CD4-positive, alpha-beta T cell treated with Interleukin-12 subunit alpha and Interleukin-12 subunit beta, for 1 hour (primary cell): ENCODE measurements at places on chromosomes 13 and 19.
A peak's percentile ranks its signal among the peaks of the same experiment; 100 is the strongest.

- no peak for DNase-seq
Observed at GRCh38 chr13:107284173-107284572, 716.2 kb upstream of the ARGLU1 start.

DNA sequence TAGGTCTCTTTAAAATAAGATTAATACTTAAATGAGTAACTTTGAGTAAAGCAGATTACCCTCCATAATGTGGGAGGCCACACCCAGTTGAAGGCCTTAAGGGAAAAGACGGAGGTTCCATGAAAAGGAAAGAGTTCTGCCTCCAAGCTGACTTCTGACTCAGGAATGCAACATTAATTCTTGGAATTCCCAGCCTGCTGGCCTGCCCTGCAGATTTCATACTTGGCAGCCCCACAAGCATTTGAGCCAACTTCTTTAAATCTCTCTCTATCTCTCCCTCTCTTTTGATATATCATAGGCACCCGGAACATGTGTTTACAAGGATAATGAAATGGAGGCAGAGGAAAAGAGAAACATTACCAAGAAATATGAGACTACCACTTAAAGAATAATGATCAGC, 902.3 kb upstream of the MIR17HG start:
- DNase-seq, result no peak

DNA sequence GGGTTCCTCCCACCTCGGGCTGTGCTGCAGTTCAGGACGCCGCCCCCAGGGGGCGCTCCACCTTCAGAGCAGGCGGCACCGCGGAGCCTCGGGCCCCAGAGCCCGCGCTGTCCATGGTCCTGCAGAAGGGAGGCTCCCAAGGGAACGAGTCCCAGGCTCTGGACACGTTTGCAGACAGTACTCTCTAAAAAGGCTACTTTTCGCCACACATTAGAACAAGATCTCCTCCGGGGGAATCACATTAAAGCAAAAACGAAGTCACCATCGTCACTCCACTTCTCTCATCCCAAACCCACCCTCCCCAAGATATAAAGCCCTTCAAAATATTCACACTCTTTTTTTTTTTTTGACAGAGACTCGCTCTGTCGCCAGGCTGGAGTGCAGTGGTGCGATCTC, 4.6 kb upstream of the SIGLEC10 start:
- DNase-seq, result peak; percentile 83

DNA sequence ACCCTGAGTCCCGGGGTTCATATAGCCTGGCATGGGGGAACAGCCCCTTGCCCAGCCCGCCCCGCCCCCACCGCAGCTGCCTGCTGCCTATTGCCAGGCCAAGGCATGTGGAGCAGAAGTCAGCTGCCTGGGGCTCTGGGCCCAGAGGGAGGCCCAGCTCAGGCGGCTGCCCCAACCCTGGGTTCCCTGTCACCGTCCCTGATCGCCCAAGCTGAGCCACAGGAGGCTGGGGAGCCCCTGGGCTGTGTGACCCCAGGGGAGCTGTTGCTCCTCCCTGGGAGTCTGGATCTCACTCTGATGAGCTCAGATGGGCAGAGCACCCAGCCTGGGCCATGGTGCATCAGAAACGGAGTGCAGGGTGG, 1.4 kb downstream of the PLIN4 start:
- no peak for DNase-seq

GRCh38 chr13:114121496-114122126, 10.8 kb downstream of the RASA3 start:
- no peak for DNase-seq

DNA sequence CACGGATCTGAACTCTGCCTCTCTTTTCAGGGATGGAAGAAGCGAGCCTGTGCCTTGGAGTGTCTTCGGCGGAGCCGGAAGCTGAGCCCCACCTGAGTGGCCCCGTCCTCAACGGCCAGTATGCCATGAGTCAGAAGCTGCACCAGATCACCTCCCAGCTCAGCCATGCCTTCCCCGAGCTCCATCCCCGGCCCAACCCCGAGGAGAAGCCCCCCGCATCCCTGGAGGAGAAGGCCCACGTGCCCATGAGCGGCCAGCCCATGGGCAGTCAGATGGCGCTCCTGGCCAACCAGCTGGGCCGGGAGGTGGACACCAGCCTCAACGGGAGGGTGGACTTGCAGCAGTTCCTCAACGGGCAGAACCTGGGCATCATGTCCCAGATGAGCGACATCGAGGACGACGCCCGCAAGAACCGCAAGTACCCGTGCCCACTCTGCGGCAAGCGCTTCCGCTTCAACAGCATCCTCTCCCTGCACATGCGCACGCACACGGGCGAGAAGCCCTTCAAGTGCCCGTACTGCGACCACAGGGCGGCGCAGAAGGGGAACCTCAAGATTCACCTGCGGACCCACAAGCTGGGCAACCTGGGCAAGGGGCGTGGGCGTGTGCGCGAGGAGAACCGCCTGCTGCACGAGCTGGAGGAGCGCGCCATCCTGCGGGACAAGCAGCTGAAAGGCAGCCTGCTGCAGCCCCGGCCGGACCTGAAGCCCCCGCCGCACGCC, 71.5 kb downstream of the ZNF536 start:
- no peak for DNase-seq

DNA sequence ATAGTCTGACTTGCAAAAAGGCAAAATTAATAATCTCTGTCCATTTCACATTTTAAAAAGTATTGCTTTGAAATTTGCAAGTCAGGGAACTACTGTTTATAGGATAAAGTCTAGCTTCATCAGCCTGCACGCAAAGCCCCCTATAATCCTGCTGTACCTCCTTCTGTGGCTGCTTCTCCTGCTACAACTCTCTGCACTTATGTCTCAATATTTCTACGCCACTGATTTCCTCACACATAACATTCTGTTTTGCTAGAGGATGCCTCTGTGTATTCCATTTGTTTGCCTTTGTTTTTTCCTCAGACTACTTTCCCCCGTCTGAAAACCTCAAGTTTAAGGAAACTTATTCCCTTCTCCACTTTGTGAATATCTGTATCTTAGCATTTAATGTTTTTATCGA, 389.9 kb downstream of the RFC3 start:
- no peak for DNase-seq

DNA sequence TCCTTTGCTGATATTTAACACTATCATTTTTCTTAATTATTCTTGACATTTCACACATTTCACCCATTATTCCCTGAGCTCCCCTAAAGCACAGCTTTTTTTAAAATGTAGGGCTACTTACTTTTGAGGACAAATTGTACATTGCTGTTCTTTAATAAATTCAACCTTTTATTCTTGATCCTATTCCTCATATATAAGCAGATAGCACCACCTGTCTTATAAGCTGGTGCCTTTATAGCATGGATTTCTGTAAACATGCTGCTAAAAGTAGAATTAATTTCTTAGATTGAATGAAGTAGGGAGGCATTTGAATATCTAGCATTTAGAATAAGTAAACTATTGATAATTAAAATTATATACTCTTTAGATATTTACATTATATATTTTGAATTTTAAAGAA, 603.4 kb upstream of the PCDH9 start:
- DNase-seq, result no peak

- no peak for DNase-seq
Observed at GRCh38 chr13:77866971-77867370, 51.7 kb downstream of the EDNRB start.

DNA sequence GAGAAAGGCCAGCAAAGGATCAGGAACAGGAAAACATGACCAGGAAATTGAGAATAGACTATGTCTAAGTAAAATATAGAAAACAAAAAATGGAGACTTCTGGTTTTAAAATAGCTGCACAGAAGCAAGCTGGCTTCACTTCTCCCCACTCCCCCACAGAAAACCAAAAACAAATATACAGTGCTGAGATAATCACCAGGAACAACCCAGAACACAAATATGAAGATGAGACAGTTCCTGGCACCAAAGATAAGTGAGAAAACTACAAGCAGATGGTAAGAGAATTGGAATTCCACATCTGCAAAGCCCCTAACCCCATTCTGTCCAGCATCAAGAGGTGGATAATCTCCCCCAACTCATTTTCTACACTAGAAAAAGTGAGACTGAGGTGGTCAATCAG, 397.7 kb downstream of the SUCLA2 start:
- DNase-seq, result no peak

- no peak for DNase-seq
Observed at GRCh38 chr13:82934000-82934399, 948.3 kb downstream of the SLITRK1 start.

- DNase-seq, result no peak
Observed at GRCh38 chr19:33501693-33502356, 19.8 kb downstream of the PEPD start.

DNA sequence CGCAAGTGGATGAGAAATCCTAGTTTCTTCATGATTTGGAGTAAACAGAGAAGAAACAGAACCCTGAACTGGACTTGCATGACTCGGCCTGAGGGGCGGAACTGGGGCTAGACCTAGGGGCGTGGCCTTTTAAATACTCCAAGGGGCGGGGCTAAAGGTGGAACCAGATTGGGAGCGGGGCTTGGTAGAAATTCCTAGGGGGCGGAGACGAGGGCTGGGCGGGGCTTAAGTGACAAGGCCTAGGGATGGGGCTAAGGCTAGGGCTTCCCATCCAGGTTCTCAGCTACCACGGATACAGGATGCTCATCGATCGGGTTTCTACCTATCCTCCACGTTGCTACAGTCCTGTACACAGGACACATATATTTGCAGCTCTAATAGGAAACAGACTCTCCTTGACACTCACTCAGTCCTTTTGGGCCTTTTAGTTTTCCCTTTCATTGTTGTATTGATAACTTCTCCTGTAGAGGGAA, 372 bp upstream of the ZNF699 start:
- DNase-seq, result no peak

GRCh38 chr19:18291590-18292461, 10.4 kb upstream of the JUND start:
- peak; percentile 85 for DNase-seq

DNA sequence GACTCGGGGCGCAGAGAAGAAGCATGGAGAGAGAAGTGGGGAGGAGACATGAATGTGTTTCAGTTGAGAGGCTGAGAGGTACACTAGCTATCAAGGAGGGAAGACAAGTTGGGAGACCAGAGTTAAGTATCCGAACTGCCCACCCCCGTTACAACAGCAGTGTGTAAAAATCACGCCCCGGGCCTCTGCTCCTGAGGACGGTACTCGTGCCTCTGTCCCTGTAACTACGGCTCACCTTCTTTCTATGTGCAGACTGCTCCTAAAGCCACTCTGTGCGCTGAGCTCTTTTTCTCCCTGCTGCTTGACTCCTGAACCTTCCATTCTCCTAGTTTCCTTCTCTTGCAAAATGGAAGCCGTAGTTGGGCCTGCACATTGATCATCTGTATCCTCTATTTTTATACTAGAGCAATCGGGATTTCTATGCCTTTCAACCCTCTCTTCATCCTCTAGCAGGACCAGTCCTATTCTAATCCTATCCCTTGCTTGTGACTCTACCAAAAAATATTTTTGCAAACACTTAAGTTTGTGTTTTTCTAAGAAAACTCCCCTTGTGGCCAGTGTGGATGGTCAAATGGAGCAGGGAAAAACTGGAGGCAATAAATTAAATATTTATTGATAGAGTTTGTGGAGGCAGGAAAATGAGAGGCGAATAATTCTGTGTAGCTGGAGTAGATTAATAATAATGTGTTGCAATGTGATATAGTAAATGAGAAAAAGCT, 569 bp downstream of the POLR1D start:
- DNase-seq, result no peak

- no peak for DNase-seq
Observed at GRCh38 chr19:33306853-33307792, 4.8 kb upstream of the CEBPA start.

DNA sequence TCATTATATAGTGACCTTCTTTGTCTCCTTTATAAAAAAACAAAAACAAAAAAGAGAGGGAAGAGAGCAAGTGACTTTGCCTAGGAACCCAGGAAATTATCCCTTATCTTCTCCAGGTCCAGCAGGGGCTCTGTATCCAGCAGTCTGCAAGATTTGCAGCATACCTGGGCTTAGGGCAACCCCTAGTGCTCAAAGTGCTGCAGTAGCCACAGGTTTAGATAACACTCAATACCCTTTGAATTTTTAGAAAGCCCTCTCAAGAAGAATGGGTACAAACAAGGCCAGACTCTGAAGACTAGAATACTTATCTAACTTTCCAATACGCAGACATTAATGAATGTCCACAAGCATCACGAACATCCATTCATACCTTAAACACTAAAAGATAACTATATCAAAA, 43.2 kb downstream of the CCNA1 start:
- DNase-seq, result no peak

DNA sequence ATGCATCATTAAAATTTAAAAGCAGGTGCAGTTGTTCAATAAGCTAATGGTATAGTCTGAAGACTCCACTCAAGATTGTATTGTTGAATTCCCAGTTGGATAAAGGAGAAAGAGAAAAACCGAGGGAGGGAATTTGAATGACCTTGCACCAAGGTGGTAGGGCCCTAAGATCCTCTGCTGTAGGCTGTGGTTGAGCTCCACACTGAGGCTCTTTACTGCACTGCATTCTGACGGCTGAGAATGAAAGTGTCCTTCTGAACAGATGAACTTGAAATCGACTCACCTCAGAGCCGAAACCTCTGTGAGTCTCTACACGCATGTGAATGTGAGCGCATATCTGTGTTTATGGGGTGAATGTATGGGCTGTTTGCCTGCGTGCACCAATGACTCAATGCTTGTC, 388.9 kb upstream of the DACH1 start:
- DNase-seq, result no peak

GRCh38 chr13:60661521-60661920, 264.5 kb downstream of the TDRD3 start:
- DNase-seq, result no peak

GRCh38 chr13:110442930-110443621, 118.4 kb downstream of the RAB20 start:
- DNase-seq, result no peak

DNA sequence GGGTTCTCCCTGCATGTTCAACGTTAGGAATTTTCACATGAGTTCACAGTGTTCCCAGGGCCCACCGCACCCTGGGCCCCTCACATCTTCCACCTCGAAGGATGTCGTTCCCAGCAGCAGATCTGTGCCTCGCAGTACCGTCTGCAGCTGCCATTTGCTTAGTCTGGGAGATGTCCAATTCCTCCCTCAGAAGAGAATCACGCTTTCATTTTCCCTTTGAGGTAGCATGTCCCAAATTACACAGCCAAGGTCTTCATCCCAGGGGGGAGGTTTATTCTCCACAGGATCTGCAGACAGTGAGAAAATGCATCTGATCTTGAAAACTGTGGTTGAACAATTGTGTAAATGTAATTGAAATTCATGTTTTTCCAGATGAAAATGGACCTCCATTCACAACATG, 150.2 kb downstream of the DCT start:
- DNase-seq, result no peak

DNA sequence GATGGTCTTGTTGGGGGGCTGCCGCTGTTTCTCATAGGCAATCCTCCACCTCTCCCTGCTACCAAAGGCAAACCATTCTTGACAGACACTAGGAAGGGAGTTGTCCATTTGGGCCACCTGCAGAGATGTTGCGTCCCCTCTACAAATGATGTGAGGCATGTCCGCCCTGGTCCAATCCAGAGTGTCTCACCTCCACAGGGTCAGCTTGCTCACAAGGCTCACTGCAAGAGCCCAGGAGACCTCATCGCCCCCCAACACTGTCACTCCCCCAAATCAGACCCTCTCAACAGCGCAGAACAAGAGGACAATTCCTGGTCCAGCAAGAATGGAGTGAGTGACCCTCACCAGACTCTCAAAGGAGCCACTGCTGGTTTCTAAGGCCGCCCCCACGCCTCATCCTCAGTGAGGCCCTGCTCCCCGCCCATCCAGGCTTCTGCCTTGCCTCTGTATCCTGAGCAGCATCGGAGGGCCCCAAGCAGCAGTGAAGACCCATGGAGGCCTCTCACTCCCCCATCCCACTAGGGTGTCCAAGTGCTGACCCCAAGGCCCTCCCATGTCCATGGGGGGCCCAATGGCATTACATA, 6.5 kb downstream of the HNRNPL start:
- no peak for DNase-seq
